ENCODE measurements at places on chromosomes 3 and 15.

GRCh38 chr3:129739634-129740033 lies 133.2 kb upstream of the PLXND1 start:
- no peak for DNase-seq

DNA sequence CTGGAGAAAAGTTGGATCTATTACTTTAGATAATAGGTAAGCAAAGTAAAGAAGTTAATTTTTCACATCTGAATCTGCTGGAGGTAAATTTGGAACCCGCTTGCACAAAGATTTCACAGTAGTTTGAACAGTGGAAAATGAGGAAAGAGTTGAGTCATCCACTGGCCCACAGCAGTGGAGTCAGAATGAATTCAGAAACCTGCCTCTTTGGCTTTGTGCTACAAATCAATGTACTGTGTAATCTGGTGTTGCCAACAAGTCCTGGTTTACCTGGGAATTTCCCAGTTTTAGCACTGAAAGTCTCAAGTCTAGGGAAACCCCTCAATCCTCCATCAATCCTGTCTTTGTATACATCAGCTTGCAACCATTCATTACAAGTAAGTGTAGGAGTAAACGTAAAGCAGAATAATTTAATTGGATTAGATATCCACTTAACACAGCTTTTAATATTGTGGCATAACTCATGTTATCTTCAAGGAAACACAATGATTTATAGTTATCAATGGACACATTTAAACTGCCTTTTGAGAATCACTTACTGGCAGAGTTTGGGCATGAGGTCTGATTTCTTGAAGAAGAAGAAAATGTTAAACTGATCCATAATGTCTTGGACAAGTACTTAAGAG lies 100.6 kb downstream of the DCLK3 start:
- no peak for DNase-seq

DNA sequence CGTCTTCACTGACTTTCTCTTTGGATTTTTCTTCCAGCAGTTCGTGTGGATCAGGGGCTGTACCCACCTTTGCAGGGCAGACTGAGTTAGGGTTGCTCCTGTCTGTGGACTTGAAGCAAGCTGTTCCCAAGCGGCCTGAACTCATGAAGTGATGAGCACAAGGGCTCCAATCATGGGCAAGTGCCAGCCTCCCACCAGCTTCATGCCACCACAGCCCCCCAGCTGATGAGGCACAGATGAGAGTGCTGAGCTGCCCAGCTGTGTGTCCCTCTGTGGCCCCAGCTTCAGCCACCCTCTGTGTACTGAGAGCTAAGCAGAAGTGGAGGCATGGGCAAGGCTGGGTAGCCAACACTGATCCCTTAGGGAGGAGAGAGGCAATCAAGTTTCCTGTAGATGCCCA lies 3.3 kb upstream of the PLCB2 start:
- no peak for DNase-seq

DNA sequence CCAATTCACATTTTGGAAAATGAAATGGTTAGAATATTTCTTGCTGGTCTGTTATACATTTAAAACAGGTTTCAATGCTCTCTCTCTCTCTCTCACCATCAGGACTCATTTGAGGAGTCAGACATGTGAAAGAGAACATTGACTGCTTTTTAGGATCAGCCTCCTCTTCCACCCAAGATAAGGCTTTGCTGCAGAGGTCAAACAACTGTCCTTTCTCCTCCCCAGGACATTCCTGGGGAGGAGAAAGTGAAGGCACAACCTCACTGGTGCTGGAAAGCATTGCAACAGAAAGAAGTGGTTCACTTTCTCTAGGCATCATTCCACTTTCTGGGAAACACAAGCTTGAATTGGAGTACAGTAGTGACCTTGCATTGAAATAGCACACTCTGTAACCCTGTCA lies 409.1 kb upstream of the NR2F2 start:
- no peak for DNase-seq

- no peak for DNase-seq
These were observed 234.3 kb downstream of the TLE3 start for GRCh38 chr15:69863446-69863845.

DNA sequence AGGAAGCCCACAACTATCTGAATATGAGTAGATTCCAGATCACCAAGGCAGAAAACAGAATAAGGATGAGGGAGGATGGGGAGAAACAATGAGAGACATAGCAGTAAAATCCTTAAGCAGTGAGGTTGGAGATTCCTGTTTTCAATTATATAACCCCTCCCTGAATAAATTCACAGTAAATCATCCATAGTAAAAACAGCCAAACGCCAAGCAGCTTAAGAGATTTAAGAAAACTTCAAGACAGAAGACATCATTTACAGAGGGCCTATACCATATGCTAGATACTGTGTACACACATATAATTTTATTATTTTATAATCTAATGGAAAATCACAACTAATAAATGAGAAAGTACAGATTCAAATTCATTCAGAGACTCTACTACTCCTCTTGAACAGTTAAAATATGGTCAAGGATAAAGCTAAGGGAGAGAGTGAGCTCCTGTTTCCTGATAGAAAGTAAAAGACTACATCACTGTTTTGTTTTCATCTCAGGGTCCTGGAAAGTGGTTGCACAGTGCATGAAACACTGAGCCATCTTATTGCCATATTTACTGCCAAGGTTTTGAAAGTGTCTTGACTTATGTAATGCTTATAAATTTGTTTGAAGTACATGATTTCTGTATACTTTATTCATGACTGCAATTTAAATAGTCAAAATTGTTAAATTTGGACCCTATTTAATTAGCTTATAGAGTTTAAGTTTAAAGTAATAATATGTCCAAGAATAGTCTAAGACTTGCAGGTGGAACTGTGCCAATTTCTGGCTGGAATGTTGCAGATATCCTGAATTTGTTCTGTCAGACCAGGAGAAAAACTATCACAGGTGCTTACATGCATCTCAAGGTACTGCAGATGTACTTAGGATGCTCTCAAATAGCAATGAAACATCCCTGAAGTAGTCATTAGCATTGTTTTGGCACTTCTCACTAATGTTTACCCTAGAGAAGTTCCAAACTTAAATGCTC lies 141.4 kb downstream of the TBL1XR1 start:
- DNase-seq, result no peak

DNA sequence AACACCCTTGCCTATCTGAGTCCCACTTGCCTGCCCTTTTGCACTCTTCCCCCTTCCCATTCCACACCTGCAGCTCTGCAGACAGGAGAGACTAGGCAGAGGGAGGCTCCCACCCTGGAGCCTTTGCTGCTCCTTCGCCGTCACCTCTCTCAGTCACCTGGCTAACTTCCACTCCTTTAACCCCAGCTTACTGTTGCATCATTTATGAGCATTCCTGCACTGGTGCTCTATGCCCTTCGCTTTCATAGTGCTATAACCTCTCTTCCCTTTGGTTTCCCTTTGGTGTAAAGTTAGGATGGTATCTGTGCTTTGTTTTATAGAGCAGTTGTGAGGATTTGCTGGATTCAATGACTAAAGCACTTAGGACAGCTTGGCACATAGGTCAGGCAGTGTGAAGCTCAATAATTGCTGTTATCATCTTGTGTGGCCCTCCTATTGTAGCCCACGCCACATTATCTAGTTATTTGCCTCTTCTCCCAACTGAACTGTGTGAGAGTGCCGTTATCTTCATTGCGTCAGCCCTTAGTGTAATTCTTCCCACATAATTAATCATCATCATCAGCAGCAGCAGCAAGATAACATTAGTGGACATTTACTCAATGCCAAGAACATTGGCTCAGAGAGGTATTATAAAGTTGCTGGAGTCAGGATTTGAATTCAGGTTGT lies 253.9 kb downstream of the CACNA2D3 start:
- DNase-seq, result peak; percentile 38

DNA sequence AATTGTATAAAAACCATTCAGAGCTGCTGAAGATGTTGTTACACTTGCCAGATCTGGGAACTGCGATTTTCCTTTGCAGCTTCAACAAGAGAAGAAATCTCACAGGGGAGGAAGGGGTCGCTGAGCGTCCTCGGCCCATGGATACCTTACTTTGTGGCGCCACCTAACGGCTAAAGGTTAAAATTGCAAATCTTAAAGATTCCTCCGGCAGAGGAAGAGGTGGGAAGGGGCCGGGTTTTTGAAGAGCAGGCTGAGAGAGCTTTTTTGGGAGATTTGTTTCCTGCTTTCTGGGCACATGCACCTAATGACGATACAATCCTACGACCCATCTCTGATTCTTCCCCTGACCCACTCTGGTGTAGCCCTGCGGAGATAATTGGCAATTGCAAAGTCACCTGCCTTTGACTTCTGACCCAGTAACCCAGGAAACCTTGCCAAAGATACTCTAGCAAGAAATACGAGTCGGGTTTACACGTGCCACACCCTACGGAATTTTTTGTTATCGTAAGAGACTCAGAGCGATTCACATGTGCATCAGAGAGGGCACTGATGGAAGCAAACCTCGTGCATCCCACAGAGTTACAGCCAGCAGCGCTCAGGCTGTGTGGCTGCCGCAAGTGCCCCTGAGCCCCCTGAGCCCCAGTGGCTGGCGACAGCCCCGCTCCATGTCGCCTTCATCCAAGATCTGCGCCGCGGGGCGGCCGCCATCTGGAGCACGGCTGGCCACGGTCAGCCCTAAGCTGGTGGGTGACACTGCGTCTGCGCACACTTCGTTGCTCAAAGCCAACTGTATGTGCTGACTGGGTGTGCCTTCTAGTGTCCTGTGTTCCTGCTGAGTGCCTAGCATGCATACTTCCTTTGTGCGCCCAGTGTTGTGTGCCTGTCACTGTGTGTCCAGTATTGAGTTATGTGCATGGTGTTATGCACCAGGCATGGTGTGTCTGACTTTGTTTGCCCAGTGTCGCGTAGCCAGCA lies 55.2 kb upstream of the CHRNA7 start:
- no peak for DNase-seq

GRCh38 chr15:35444557-35445204 lies 101.3 kb downstream of the DPH6 start:
- peak; percentile 19 for DNase-seq

DNA sequence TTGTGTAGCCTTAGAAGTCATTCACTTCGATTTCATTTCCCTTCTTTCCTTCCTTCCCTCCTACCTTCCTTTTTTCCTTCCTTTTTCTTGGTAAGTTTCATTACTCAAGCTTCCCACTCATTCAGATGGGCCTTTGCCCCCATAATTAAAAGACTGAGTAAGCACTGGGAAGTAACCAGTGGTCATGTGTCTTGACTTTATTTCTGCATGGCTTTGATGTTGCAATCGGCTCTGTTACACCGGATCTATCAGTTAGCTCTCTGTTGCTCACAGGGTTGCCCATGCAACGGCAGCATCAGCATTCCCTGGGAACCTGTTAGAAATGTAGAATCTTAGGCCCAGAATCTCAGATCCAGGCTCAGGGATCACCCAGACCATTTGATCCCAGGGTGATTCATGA lies 25.6 kb upstream of the LARS2 start:
- DNase-seq, result no peak

DNA sequence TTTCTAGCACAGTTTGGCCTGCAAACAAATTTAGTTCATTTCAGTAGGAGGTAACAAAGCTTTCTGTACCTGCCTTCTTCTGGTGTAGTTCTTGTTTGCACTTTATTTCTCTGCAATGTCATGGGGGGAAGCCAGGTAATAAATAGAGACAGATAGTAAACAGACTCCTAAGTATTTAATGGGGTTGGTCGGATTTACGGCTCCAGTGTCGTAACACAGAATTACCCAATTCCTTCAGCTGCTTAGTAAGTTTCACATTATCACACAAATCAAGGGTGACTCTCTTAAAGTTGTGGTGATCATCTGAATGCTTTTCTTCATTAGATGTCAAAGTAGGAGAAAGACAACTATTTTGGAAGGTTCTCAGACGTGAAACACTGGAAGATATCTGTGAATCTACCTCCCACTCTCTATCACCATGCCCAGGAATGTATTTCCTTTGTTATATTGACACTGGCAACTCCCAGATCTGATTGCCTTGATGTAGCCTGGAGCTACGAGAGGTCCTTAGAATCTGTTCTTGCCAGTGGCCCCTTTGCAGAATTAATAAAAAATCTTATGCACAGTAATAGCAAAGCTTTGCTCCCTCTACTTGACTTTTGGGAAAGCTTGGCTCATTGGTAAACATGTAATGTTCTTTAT lies 25.0 kb upstream of the TMC3 start:
- DNase-seq, result no peak

GRCh38 chr15:74193299-74193718 lies 9.3 kb downstream of the STRA6 start:
- DNase-seq, result no peak

DNA sequence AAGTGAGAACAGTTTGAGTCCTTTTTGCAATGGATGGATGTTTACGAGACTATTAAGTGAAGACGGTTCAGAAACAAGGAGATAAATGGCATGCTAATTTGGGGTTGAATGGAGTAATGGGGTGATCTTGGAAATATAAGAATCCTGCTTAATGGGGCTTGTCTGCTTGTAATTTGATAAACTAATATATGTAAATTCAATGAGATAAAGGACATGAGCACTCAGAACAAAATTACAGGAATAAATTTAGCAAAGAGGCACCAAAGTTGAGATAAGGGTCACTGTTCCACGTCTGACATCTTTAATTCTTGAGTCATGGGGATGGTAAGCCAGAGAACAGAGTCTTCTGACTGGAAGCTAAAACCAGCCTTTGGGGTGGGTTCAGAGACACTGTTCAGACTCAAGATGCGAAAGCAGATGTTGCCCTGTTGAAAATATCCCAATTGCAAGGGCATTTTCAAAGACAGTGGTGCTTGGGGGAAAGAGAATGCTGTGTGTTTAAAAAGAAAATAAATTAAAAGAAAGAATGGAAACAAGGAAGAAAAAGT lies 67.8 kb upstream of the CHRNB4 start:
- no peak for DNase-seq

- DNase-seq, result no peak
These were observed 123.0 kb downstream of the PTPRG start for GRCh38 chr3:61684386-61684785.

DNA sequence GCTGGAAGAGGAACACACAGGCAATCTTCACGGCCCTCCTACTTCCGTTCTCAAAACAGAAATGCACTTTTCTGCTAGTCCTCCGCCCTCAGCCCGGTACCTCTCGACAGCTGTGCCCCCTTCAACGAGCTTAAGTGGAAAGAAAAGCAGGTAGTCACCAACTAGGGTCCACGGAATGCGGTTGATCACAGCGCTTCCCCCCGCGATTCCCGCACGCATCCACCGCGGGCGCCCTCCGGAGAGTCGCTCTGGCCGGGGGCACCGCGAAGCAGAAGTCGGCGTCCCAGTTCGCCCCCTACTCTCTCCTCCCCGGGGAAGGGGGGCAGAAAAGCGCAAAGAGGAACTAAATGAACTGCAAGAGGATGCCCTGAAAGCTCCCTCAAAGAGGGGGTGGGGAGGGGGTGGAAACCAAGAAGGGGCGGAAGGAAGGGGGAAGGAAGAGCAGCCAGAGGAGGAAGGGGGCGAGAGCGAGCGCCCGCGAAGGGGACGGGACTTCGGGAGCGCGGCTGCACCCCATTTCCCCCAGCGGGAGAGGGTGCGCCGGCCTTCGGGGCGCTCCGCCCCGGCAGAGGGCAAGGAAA lies 738 bp downstream of the ACAP2 start:
- peak; percentile 71 for DNase-seq

Measured in NCI-H146 (cell line).